ENCODE measurements at places on chromosomes 4 and X.

DNA sequence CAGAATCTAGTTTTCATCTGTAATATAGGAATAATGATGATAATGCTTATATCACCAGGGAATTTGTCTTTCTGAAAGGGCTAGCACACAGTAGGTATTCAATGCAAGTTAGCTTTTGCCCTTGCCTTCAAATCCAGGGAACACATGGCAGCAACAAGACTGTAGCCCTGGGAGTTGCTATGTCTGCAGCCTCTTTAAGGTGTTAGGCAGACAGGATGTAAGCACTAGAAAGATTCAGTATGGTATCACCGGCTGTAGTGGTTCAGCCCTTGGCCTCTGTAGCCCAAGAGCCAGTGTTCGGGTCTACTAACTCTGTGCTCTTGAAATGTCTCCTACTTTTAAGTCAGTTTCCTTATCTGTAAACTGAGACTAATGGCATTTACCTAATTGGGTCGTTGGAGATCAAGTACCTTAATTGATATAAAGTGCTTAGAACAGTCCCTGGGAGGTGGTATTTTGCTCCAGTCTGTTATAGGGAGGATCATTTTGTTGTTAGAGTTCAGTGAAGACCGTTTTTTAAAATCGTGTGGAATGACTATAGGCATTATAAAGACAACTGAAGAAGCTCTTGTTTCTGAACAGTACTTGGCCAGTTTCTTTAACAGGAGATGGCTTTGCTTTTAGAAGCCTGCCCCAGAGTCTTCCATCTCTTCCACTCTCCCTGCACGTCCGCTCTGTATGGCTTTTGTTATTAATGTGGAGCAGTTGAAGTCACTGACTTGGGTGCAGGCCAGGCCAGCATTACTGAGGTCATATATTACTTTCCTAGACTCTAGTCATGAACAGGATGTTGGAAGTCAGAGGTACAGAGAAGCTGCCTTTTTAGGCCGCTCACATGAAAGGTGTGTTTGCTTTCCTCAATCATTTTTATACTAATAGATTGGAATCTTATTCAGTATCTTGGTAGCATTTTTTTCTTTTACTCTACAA is 44.8 kb downstream of the GAB1 start:
- DNase-seq = no peak

- no peak for DNase-seq
Measured at GRCh38 chrX:154649503-154650220, 3.7 kb downstream of the CTAG2 start.

- no peak for DNase-seq
Measured at GRCh38 chr4:10371869-10372471, 85.3 kb downstream of the ZNF518B start.

DNA sequence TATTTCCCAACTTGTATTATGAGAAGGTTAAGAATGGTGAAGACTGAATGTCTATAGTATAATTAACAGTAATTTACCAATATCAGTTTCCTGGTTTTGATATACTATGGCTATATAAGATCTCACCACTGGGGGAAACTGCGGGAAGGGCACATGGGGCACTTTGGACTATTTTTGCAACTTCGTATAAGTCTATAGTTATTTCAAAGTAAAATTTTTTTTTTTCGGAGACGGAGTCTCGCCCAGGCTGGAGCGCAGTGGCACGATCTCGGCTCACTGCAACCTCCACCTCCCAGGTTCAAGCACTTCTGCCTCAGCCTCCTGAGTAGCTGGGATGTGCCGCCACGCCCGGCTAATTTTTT is 46.1 kb downstream of the CXorf58 start:
- no peak for DNase-seq

DNA sequence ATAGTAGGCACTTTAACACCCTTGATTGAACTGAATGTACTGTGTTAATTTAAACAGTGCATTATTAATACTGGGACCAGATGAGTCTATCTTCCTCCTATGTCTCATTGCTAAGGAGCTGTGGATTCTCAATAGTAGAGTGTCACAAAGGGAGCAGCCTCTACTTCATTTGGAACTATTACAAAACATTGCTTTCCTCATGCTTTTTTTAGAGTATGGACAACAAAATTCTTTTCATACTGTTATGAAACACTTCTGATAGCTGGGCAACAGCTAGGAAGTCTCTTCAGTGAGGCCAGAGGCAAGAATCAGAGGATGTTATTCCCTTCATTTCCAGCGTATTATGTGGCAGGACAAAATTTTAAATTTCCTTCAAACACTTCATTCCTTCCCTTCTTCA is 160.8 kb downstream of the FBXO8 start:
- DNase-seq = no peak

GRCh38 chr4:169293343-169294176 is 22.8 kb upstream of the SH3RF1 start:
- no peak for DNase-seq

DNA sequence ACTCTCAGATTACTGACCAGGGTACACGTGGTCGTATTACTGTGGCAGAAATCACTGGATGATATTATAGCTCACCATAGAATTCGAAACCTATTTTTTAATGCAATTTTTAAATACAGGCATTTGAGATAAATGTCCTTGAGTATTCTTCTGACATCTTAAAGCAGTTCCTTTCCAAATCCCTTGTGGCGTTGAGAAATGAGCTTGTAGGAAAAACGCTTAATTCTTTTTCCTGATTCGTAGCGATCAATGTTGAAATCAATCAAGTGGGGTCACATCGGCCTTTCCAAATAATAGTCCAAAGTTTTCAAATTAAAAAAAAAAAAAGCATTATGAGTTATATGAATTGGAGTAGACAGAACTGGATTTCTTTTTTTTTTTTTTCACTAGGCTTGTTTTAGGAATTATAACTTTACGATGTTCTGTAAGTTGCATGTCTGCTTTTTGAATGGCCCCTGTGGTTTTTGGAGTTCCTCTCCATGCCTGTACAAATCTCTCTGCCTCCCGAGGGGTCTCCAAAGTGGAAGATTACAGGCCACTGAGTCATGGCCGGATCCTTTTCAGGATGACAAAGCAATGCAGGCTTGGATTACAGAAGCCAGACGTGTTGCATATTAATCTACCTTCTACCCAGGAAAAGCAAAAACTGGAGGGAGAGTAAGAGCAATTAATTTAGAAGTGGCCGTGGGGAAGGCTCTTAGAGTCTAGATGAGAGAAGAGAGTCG is 226.1 kb downstream of the SHOX start:
- DNase-seq = no peak

DNA sequence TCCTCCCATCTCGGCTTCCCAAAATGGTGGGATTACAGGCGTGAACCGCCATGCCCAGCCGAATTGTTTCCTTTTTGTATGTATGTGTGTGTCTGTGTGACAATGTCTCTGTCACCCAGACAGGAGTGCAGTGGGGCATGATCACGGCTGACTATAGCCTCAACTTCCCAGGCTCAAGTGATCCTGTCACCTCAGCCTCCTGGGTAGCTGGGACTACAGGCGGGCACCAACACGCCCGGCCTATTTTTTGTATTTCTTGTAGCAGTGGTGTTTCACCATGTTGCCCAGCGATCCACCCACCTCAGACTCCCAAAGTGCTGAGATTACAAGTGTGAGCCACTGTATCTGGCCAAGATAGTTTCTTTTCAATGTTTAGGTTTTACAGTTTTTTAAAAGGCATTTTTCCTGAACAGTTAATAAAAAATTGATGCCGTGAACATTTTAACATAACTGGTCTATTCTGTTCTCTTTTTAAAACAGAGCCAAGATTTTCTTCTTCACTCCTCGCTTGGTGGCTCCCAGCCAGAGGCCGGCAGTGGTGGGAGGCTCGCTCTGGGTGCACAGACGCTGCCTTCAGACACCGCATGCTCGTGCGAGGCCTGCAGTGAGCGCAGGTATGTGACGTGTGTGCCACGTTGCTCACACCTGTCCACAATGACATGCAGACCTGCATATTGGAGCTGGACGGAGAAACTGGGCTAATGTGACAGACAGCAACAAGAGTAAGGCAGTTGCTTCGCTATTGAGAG is 88.5 kb downstream of the FAM193A start:
- DNase-seq = no peak

DNA sequence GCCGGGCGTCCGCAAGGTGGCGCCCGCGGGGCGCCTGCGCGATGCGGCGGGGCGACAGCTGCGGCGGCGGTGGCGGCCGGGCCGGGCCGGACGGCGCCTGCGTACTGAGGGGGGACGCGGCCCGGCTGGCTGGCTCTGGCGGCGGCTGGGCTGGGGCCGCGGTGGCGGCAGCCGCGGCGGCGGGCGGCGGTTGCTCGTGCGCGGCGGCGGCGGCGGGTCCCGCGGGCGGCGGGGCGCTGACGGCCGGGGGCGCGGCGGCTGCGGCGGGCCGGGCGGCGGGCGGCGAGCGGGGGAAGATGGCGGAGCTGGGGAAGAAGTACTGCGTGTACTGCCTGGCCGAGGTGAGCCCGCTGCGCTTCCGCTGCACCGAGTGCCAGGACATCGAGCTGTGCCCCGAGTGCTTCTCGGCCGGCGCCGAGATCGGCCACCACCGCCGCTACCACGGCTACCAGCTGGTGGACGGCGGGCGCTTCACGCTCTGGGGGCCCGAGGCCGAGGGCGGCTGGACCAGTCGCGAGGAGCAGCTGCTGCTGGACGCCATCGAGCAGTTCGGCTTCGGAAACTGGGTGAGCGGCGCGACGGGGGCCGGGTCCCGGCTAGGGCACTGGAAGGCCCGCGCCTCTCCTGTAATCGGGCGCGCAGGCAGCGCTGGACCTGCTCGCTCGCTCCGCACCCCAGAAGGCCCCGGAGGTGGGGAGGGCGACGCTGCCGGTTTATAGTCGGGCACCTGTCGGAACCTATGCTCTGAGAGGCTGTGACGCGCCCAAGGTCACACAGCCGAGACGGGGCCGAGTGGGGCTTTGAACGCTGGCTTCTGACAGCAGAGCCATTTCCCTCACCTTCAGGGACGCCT is at the start of gene TADA2B:
TSS of gene TADA2B (plus strand) at position 89 of the 853 bp plus-strand sequence. CDS start at position 297, 208 bp downstream.
- peak; percentile 9 for DNase-seq

- DNase-seq = no peak
Measured at GRCh38 chrX:13891377-13892140, 74.7 kb upstream of the GPM6B start.

GRCh38 chr4:88696630-88697029 is 999 bp downstream of the NAP1L5 start:
- DNase-seq = no peak

DNA sequence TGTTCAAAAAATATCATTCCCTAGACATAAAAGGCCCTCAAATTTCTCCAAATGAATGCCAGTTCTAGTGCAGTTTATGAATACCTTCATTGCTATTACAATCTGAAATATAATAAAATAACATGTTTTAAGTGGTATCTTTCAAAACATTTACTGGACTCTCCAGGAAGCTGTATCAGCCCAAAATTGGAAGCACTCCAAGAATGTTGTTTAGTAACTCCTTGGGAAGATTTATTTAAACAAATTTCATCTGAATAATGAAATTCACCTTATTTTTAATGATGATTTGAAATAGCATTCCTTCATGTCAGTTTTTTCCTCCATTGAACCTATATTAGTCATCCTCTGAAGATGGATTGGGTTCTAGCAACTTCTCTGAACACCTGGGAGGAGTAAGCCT is 217.2 kb upstream of the PCDH18 start:
- DNase-seq = no peak

- peak; percentile 50 for DNase-seq
Measured at GRCh38 chr4:13656569-13657405, 29.3 kb upstream of the BOD1L1 start.

DNA sequence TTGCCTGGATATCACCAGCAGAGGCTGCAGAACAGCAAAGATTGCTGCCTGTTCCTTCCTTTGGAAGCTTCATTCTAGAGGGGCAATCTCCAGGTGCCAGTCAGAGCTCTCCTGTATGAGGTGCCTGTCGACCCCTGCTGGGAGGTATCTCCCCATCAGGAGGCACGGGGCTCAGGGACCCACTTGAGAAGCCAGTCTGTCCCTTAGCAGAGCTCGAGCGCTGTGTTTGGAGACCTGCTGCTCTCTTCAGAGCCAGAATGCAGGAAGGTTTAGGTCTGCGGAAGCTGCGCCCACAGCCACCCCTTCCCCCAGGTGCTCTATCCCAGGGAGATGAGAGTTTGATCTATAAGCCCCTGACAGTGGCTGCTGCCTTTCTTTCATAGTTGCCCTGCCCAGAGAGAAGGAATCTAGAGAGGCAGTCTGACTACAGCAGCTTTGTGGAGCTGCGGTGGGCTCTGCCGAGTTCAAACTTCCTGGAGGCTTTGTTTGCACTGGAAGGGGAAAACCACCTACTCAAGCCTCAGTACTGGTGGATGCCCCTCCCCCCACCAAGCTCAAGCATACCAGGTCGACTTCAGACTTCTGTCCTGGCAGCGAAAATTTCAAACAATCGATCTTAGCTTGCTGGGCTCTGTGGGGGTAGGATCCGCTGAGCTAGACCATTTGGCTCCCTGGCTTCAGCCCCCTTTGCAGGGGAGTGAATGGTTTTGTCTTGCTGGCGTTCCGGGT is 57.9 kb downstream of the DKK2 start:
- no peak for DNase-seq

- no peak for DNase-seq
Measured at GRCh38 chrX:115525486-115525885, 35.5 kb upstream of the PLS3 start.

DNA sequence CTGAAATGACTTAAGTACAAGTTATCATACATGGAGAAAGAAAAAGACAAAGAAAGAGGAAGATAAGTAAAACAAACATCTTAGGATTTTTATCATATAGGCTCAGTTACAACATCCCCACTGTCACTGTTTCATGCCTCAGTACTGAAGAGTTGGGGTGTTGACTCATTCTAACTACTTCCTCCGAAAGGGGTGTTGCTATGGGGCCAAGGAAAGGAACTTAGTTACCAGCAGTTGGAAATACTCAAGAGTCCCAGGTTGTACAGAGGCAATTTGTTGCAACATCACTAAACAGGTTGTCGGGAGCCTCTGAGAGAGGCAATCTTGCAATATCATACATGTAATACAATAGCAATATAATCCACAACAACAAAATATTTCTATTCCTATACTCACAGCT is 1264.7 kb downstream of the PCDH7 start:
- no peak for DNase-seq

DNA sequence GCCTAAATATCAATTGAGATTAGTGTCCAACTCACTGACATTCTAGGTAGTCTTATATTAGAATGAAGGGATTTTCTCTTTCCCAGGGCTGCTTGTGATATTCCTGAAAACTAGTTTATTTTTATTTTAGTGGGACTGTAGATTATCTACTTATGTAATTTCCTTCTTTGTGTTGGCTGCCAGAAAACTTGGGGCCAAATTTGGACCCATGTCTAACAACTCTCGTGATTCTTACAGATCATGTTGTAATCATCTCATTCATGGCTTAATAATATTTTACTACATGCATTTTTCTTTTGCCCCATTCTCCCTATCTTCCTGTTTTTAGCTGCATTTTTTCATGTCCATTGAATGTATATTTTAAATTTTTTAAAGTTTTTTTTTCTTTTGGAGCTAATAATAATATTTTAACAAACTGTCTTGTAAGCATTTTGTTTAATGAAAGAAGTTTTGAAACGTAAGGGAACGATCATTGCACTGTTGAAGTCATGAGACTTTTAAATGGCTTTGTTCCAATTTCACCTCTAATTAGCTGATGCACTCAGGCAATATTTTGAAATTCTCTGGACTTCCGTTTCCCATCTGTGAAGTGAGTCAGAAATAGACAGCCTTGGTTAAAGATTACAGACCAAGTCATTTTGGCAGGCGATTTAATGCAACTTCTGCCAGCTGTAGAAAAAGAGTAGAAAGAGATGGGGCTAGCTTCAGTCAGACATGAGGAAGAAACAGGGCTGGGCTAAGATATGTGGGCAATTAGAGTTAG is 14.3 kb upstream of the TDO2 start:
- no peak for DNase-seq

GRCh38 chrX:118760025-118760424 is 32.6 kb downstream of the IL13RA1 start:
- DNase-seq = no peak

- DNase-seq = no peak
Measured at GRCh38 chr4:41554905-41555304, 16.9 kb downstream of the LIMCH1 start.

GRCh38 chrX:39950018-39950688 is 147.6 kb downstream of the BCOR start:
- DNase-seq = no peak
